Effector memory CD4-positive, alpha-beta T cell (primary cell): ENCODE measurements at places on chromosomes 7 and 10.

DNA sequence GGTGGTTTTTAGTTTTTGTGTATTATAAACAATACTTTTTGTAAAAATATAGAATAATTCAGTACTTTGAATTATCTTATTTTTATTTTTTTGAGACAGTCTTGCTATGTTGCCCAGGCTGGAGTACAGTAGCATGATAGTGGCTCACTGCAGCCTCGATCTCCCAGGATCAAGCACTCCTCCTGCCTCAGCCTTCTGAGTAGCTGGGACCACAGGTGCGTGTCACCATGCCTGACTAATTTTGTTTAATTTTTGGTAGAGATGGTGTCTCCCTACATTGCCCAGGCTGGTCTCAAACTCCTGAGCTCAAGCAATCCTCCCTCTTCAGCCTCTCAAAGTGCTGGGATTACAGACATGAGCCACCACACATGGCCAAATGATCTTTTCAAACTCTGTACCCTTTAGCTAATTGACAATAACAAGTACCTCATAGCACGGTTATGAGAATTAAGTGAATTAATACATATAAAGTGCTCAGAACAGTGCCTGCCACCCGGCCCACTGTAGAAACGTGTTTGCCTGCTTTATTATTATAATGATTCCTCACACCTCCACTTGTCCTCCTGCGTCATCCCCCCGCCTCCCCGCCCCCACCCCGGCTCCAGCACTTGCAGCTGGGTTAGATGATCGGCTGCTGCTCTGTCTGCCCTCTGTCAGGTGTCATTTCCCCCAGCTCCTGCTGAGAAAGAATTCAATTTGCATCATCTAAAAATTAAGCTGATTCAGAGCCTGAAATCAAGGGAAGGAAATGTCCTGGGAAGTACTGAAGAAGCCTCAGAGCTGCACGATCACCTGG, 53.6 kb upstream of the NRF1 start:
- no peak for DNase-seq

GRCh38 chr7:152667958-152668357, 8.0 kb downstream of the XRCC2 start:
- no peak for DNase-seq

DNA sequence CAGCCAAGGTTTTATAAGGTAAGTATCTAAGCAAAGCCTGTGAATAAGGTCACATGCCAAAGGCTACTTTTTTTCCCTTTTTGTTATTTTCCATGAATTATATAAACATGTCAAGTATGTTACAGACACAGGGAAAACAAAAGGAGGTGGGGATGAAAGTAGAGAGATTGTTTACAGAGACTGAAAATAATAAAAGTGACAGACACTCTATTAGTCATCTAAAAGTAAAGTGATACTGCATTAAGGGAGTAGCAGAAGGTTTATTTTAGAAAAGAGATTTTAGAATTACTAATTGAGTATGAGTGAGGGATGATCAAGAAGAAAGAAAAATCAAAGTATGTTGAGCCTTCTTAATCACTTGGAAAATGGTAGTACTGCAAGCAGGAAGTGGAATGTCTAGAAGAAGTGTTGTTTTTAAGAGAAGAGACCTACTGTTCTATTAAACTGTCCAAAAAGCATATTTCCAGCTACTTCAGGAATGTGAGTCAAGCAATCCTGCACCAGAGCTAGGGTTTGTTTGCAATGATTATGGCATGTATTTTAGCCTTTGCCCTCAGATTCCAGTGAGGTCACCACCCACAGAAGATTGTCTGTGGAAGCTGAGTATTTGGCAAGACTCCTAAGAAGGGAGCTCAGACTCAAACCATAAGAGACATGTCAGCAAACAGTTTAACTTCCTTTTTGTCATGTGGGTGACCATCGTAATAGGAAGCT, 177.9 kb upstream of the PLXDC2 start:
- DNase-seq, result no peak

- no peak for DNase-seq
Measured at GRCh38 chr7:51827631-51828030, 511.0 kb upstream of the COBL start.

DNA sequence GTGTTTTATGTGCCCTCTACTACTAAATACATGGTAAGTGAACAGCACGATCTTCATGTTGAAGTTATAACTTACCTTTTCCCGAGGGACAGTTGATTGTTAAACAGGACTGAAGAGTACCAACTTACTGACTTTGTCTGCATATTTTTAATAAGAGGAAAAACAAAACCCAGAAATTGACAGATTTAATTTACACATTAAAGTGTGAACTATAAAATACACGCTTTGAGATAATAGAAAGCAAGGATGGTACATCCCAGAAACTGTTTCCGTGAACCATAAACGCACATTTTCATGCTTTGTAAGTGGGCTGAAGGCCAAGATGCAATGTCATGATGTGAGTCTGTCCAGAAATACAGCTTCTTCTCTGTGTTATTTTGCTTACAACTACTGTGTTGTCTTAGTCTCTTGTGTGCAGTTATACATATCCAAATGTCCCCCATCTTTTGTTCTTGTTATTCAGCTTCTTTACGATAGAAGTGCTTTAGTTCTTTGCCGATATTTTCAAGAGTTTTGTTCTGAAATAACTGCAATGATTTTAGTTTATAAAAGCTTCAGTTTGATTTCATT, 190.1 kb downstream of the MLLT10 start:
- DNase-seq, result no peak

GRCh38 chr7:111074071-111074747, 16.7 kb upstream of the LRRN3 start:
- no peak for DNase-seq

DNA sequence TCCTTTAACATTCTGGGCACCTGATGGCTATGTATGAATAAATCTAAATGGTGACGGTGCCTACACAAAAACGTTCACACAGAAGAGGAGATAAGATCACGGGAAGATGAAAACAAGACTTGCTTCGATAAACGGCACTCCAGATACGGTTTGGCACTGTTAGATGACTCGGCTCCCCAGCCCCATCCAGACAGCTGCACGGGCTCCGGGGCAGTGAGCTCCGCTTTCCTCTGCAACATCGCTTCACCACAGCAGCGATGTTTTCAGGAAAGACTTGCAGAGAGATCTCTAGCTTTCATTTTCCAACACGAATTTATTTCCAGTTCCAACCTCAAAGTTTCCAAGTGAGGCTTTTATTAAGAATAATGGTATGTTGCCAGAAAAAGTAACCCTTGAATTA, 132.1 kb downstream of the KLF6 start:
- DNase-seq, result no peak

GRCh38 chr10:17836942-17837341, 27.8 kb downstream of the MRC1 start:
- DNase-seq, result no peak

- no peak for DNase-seq
Measured at GRCh38 chr10:3072641-3073360, 5.5 kb downstream of the PFKP start.

- DNase-seq, result no peak
Measured at GRCh38 chr7:40598915-40599314, 464.1 kb downstream of the SUGCT start.

- DNase-seq, result no peak
Measured at GRCh38 chr7:30251708-30252329, 32.6 kb upstream of the ZNRF2 start.

DNA sequence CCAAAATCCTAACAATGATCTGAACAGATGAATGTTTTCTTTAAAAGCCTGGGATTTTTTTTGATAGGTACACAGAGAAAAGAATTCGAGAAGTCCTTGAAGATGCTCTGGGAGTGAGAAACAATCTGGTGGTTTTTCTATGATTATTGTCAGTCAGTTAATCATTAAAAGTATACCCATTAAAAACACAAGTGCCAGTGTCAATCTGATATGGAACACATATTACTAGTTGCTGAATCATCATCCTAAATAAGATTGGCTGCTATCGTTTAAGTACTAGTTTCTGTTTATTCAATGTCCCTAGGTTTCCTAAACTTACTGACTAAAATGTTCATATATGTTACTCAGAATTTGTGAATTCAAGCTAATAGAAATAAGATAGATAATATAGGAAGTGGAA, 16.1 kb downstream of the COL28A1 start:
- DNase-seq, result no peak

DNA sequence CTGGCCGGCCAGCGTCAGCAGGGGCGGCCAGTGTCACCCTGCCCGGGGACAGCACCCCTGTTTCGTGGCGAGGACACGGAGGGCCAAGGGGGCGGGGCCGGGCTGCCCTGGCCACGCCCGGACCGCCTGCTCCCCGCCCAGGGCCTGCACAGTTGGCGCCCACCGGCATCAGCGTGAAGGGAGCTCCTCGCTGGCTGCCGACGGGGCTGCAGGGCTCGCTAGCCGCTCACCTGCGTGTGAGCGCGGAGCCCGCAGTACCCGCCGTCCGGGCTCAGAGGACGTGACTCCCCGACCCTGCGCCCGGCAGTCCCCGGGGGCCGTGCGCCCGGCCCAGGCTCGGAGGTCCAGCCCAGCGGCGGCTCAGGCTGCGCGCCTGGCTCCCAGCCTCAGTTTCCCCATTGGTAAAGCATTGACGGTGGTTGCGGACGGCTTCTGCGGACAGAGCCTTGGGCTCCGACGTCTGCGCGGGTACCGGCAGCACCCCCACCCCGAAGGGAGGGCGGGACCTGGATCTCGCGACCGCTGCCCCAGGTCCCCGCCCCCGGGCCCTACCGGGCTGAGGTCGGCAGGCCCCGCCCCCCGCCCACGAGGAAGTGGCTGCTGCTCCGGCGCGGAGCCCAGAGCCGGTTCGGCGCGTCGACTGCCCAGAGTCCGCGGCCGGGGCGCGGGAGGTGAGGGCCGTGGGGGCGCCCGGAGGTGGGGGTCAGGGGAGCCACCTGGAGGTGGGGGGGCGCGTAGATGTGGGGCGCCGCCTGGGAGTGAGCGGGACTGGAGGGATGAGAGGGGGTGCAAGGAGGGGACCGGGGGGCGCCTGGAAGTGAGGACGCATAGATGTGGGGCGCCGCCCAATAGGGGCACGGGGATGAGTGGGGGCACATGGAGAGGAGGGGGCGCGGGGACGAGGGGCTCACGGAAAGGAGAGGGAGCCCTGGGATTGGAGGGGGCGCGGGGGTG, at the start of gene ARPC1B:
Gene ARPC1B (plus strand): TSS at position 620 of the 954 bp plus-strand sequence. CDS start 10,985 bp downstream, outside the sequence.
- peak; percentile 78 for DNase-seq

DNA sequence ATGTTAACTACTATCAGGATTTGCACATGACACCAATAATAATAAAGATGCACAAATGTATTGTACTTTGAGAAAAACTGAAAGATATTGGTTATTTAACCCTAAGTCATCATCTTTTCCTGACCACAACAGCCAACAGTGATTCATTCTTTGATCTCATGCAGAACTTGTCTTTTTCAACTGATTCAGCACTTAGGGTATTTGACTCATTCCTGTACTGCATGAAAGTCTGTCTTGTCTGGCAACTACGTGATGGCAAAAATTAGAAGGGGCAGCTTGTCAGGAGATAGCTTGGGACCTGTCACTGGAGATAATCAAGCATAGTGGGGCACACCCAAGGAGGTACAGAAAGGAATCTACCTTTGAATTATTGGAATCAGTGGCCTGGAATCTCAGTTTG, 77.8 kb upstream of the LRRC17 start:
- DNase-seq, result no peak

- DNase-seq, result no peak
Measured at GRCh38 chr7:132609222-132609621, 33.0 kb upstream of the PLXNA4 start.

DNA sequence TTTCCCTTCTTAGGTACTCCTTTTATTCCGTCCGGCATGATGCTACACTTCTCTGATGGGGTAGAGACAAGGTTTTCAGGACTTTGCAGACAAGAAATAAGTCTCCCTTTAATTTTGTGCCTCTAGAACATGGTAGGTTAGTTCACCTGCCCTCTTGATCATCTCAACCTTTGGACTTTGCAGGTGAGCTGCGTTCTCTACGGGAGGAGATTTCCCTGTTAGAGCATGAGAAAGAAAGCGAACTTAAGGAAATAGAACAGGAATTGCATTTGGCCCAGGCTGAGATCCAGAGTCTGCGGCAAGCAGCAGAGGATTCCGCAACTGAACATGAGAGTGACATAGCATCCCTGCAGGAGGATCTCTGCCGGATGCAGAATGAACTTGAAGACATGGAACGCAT, 9.2 kb downstream of the CCDC136 start:
- DNase-seq, result no peak

DNA sequence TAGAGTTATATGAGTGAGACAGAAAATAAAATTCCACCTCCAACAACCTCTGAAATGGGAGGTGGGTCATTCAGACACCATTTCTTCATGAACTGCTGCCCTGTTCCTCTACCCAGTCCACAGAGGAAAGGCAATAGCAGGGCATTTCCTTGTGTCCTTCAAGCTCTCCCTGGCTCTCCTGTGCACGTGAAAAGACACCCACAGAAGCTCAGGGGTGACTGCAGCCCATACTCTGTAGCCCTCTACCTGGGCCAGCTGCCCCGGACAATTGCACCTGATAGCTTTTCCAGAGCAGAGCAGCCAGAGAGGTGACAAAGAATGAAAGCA, 10.0 kb downstream of the ST8SIA6 start:
- DNase-seq, result no peak

GRCh38 chr7:137755846-137756651, 90.7 kb downstream of the DGKI start:
- no peak for DNase-seq

DNA sequence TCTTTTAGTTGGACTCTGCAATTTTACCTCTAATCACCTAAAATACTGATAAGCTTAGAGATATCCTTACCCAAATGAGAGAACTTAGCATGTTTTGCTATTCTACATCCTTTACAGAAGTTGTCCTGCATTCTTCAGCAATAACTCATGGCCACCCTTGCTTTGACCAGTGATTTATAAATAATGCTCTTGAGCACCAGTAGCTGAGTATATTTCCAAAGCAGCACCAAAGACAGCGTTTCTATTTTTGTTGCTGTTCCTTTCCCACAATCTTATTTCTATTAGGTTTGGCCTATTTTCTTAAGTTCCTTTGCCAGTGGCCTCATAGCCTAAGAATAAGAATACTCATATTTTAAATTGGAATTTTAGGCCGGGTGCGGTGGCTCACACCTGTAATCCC, 15.0 kb downstream of the ARPC1A start:
- DNase-seq, result no peak

GRCh38 chr10:99470327-99470726, 39.9 kb upstream of the GOT1 start:
- no peak for DNase-seq

DNA sequence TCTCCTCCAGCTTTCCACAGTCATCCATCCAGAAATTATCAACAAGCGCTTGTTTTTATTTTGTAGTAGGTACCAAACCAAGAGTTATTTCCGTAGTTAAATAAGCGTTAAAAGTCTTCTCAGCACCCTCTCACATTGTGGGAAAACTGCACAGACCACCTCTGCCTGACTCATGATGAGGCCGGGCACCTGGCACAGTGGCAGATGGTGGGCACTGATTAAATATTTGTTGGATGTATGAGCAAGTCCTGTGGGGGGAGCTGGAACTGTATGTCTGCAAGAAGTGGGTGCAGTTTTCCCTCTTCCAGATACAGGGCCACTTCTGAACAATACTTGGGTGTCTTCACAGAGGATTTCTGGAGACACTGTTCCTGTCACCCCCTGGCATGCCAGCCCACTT, 5.3 kb upstream of the REPIN1 start:
- no peak for DNase-seq
